ENCODE measurements at places on chromosomes 13 and 19.

DNA sequence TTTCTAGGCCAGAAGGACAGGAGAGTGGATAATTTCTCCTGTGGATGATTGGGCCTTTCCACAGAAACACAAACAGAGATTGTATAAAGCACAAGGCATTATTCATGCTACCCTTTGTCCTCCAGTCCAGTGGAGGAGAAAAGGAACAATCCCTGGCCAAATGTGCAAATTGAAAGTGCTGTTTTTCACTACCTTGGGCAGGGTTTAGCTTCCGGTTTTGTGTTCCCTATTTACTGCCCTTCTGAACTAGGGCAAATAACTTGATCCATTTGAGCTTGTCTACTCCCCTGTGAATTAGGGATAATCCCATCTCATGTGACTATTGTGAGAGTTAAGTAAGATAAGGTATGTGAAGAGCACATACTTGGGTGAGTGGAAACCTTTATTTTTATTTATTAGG is 13.3 kb downstream of the PDX1 start:
- no peak for DNase-seq
- peaks cover 36% of the 10 kb centered on the region for H3K27me3 ChIP-seq
- no peak overlapping the region for H3K27ac ChIP-seq
- peaks cover under 1% of the 10 kb centered on the region for H3K4me1 ChIP-seq
- no peak overlapping the region for H3K4me3 ChIP-seq

- H3K4me1 ChIP-seq, result no peaks in the 10 kb centered on the region
- no peaks in the 10 kb centered on the region for H3K27me3 ChIP-seq
- no peak for DNase-seq
- no peaks in the 10 kb centered on the region for H3K36me3 ChIP-seq
These were observed 709.4 kb downstream of the PCDH17 start for GRCh38 chr13:58340895-58341294.

DNA sequence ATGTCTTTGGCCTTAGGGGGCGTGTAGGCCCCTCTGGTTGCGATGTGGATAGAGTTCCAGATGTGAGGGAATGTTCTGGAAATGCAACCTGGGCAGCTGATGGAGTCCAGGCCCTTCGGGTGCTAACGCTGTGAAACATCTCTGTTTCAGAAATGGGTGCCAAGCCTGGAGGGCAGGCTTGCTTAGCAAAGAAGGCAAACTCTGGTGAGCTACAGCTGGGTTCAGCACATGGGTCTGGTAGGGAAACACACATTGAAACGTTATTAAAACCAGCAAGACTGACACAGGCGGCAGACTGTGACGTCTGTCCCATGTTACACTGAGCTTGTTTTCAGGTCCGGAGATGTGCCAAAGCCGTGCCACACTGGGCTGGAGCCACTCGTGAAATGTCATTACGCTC is 8.6 kb upstream of the CDC16 start:
- H3K36me3 ChIP-seq, result no peaks in the 10 kb centered on the region
- H3K4me3 ChIP-seq, result no peak overlapping the region
- peaks cover 22% of the 10 kb centered on the region for H3K27me3 ChIP-seq
- DNase-seq, result no peak

DNA sequence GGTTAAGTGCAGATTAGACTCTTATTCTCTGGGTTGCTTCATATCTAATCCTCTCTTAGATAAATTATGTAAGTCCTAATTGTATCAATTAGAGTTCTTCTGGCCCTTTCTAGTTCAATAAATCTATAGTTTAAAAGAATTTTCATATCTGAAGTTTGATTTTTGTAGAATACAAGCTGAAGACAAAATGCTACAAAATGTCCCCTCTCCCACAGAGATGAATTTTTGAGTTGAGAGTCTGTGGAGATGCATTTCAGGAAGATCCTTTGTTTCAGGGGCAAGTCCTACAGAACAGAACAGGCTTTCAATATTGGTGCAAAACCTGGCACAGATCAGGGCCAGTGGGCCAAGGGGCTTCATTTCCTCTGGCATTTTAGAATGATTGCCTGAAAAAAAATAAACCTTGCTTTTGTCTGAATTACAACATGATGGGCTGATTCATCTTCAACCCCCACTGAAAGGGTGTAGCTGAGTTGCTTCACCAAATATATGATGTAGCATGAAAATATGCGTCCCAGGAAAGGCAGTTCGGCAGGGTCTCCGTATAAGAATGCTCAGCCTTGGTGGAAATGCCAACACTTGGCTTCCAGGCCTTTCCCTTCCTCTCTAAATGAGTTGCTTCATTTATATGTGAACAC is 6.4 kb upstream of the IPO5 start:
- H3K27ac ChIP-seq, result no peak overlapping the region
- no peaks in the 10 kb centered on the region for H3K36me3 ChIP-seq
- no peaks in the 10 kb centered on the region for H3K27me3 ChIP-seq
- H3K4me3 ChIP-seq, result no peak overlapping the region
- no peaks in the 10 kb centered on the region for H3K4me1 ChIP-seq

DNA sequence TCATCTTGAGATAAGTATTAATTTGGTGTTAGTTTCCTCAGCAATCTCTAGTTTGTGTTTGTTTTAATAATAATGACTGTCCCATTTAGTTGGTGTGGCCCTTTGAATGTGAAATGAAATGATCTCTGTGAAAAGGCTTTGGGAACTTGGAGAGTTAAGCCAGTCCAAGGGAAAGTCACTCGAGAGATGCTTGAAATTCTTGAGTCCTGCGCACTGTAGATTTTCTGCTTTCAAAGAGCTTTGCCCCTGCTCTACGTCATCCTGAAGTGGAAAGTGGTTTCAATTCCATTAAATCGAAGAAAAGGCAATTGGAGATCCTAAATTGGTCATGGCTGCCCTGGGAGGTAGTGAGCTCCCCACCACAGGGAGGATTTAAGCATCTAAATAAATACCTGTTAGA is 403.8 kb downstream of the ZNF536 start:
- H3K4me1 ChIP-seq, result no peaks in the 10 kb centered on the region
- H3K27ac ChIP-seq, result no peak overlapping the region
- H3K27me3 ChIP-seq, result no peaks in the 10 kb centered on the region
- DNase-seq, result no peak
- no peak overlapping the region for H3K4me3 ChIP-seq
- no peaks in the 10 kb centered on the region for H3K36me3 ChIP-seq

DNA sequence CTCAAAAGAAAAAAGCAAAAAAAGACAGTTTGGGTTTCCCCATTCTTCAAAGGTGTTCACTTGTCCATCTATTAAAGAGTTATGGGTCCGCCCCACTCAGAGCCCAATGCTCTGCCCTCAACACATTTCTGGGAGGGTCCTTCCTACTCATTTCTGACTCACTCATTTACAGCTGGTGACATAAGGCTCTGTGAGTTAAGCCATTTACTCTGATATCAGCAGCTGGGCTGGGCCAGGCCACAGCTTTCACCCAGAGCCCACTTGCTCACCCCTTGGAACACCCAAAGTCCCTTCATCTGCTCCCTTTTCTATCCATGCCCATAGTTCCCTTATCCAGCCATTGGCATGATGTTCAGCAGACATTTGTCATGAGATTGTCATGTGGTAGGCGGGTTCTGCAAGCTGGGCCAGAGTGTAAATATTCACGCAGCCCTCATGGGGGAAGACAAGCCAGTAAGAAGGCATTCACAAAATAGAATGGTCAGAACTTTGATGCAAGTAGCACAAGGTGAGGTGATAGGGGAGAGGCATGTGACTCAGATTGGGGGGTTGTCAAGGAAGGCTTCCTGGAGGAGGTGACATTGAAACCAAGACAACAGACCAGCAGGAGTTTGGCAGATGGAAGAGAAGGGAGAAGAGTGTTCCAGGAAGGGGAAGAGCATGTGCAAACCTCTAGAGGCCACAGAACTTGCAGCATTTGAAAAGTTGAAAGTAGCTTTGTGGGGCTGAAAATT is 5.9 kb downstream of the MAST1 start:
- H3K4me3 ChIP-seq, result no peak overlapping the region
- no peak for DNase-seq
- H3K27me3 ChIP-seq, result peaks cover 40% of the 10 kb centered on the region
- H3K27ac ChIP-seq, result no peak overlapping the region
- no peaks in the 10 kb centered on the region for H3K36me3 ChIP-seq
- H3K4me1 ChIP-seq, result peaks cover 32% of the 10 kb centered on the region

- DNase-seq, result no peak
- H3K27me3 ChIP-seq, result peaks cover 2% of the 10 kb centered on the region
- no peak overlapping the region for H3K4me3 ChIP-seq
- H3K27ac ChIP-seq, result no peak overlapping the region
- peaks cover 30% of the 10 kb centered on the region for H3K4me1 ChIP-seq
These were observed 2.9 kb upstream of the ZNF304 start for GRCh38 chr19:57348136-57348535.

DNA sequence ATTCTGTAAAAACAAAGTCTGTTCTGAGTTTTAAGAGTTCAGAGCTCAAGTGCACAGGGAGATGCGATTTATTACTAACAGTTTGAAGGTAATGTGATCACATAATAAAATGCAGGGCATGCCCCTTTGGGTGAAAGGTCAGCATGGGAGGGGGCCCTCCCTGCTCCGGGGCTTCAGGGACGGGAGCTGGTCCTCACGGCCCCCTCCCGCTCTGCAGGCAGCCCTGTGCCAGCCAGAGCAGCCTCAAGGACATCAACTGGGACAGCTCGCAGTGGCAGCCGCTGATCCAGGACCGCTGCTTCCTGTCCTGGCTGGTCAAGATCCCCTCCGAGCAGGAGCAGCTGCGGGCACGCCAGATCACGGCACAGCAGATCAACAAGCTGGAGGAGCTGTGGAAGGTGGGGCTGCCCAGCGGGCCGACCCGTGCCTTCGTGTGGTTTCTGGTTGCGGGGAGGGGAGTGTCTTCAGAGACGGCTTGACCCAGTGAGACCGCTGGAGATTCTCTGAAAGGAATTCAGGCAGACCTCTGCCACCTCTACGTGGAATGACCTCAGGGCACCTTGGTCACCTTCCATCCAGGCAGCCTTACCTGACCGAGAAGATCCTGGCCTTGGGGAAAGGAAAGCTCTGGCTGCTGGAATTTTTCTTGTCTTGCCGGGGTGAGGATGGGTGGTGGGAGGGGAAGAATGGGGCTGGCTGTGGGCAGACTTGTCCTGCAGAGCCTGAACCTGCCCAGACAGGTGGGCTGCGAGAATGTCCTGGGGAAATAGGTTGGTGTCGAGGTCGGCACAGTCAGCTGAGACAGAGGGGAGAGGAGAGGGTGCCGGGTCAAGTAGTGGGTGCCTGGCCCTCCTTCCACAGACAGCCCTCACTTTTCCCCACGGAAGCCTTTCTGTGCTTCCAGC is 19.0 kb downstream of the UPF1 start:
- peaks cover 51% of the 10 kb centered on the region for H3K4me1 ChIP-seq
- DNase-seq, result no peak
- no peaks in the 10 kb centered on the region for H3K27me3 ChIP-seq
- no peak overlapping the region for H3K4me3 ChIP-seq
- peak overlapping the region; percentile 77 for H3K27ac ChIP-seq
- peaks cover 83% of the 10 kb centered on the region for H3K36me3 ChIP-seq

DNA sequence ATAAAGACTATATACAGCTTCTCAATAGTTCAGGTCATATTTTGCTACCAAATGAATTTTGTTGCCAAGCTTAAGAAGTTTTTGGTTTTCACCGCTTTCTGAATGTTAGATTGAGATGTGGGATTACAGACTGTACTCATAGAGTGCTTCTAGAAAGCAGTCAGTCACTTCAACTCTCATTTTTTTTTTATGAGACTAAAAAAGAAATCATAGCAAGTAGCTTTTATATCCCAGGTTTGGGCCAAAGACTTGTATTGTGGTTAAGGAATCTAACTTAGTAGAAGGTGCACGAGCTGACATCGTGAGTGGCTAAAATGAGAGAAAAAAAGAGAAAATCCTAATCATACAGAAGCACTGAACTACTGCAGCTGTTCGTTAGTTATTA is 2.2 kb upstream of the USPL1 start:
- H3K27ac ChIP-seq, result no peak overlapping the region
- H3K4me3 ChIP-seq, result no peak overlapping the region
- no peaks in the 10 kb centered on the region for H3K27me3 ChIP-seq
- DNase-seq, result no peak
- peaks cover 13% of the 10 kb centered on the region for H3K4me1 ChIP-seq

GRCh38 chr19:35940078-35940775 is 4.1 kb downstream of the LRFN3 start:
- H3K4me1 ChIP-seq, result peaks cover 38% of the 10 kb centered on the region
- H3K27ac ChIP-seq, result no peak overlapping the region
- no peak overlapping the region for H3K4me3 ChIP-seq
- no peaks in the 10 kb centered on the region for H3K27me3 ChIP-seq
- no peak for DNase-seq

GRCh38 chr13:91598655-91599054 is 200.2 kb downstream of the GPC5 start:
- H3K27ac ChIP-seq, result no peak overlapping the region
- H3K4me1 ChIP-seq, result no peaks in the 10 kb centered on the region
- H3K4me3 ChIP-seq, result no peak overlapping the region
- no peak for DNase-seq
- no peaks in the 10 kb centered on the region for H3K36me3 ChIP-seq

DNA sequence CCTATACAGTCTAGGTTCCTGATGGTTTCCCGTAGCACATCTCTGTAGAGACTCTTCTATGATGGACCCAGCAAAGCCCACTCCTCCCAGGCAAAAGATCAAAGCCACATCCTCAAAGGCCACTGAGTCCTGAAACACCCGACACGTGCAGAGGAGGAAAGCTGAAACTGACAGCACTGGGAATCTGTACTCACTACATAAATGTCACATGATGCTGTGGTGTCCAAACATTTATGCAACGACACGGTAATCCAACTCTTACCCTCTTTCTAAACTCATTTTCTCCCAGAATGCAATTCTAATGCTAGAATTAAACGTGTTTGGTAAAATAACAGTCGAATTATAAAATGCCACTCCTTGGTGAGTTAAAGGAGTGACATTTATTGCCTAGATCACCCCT is 7.0 kb upstream of the ZNF441 start:
- H3K4me3 ChIP-seq, result no peak overlapping the region
- no peaks in the 10 kb centered on the region for H3K4me1 ChIP-seq
- no peaks in the 10 kb centered on the region for H3K27me3 ChIP-seq

DNA sequence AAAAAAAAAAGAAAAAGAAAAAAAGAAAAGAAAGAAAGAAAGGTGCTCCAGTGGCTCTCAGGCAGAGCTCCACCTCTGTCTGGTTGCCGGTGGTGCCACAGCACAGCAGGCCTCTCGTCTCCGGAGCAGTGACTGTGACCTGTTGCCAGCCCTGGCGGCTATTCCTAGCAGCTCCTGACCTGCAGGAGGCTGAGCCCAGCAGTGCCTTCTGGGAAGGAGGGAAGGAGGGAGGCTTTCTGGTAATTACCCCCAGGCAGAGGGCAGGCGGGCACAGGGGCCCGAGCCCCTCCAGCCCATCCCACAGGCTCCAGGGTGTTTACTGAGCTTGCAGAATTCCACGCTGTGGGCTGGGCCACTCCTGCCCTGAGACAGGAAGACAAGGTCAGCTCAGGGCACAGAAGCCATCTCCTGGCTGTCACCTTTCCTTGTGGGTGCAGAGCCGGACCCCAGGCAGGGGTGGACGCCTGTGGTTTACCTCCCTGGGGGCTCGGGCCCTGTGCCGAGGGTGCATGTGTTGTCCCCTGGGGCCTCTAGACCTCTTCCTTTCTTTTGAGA is 77.9 kb downstream of the GNG7 start:
- H3K27me3 ChIP-seq, result no peaks in the 10 kb centered on the region
- H3K27ac ChIP-seq, result no peak overlapping the region
- DNase-seq, result no peak
- no peak overlapping the region for H3K4me3 ChIP-seq

Measured in activated CD4-positive, alpha-beta memory T cell treated with anti-CD3 and anti-CD28 coated beads, Interleukin-2, amount 10 ng/mL, durations not matched to agents 7 days and 5 days (primary cell).